ENCODE measurements at places on chromosomes 5 and 9.
A peak's percentile ranks its signal among the peaks of the same experiment; 100 is the strongest.

DNA sequence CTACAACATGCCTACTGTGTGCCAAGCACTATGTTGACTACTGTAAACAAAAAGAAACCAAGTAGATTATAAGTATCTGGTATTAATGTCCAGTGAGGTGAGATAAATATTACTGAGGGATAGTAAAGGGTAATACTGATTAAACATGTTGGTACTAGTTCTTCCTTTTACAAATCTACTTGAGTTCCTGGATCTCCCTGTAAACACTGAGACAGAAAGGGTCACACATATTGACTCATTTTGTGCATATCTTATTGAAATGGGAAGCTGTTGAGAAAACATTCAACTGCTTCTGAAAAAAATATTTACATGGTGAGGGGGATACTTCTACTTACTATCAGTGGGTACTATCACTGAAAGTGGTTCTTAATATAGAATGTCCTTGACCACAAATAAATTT lies 24.3 kb downstream of the EFNA5 start:
- no peak for DNase-seq

DNA sequence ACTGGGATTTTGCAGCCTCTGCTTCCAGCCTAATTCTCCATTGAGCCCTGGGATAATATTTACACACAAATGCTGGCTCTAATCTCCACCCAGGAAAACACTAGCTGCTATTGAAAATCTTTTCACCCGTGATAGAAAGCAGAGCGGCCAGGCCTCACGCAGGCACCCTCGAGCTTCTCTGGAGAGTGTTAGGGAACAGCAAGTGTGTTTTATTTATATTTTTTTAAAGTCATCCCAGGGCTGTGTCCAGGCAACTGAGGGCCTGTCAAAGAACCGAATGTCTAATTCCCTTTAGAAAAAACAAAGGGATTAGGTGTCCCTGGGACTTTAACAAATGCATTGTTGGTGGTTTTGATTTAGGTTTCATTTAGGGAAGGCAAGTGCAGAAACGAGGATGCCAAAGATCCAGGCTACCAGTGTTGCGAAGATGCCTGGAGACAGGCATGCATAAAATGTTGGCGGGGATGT lies 51.2 kb upstream of the SPRY4 start:
- no peak for DNase-seq

- DNase-seq: no peak
These were observed 9.6 kb downstream of the TLE4 start for GRCh38 chr9:79581388-79581787.

DNA sequence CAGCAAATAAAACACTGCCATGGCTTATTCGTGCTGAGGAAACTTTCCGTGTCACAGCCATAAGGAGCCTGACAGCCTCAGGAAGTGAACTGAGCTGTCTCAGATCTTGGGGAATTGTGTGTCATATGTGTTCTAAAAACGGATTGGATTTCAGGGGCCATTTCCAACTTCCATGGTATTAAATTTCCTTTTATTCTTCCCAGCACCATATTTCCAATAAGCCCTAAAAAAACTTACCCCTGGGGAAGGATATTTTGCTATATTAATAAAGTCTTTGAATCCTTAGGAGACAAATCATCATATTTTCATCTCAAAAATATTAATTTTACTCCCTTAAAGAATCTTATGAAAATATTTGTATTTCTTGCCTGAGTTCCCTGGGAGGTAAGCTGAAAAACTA lies 93.9 kb downstream of the LHFPL2 start:
- DNase-seq: no peak

DNA sequence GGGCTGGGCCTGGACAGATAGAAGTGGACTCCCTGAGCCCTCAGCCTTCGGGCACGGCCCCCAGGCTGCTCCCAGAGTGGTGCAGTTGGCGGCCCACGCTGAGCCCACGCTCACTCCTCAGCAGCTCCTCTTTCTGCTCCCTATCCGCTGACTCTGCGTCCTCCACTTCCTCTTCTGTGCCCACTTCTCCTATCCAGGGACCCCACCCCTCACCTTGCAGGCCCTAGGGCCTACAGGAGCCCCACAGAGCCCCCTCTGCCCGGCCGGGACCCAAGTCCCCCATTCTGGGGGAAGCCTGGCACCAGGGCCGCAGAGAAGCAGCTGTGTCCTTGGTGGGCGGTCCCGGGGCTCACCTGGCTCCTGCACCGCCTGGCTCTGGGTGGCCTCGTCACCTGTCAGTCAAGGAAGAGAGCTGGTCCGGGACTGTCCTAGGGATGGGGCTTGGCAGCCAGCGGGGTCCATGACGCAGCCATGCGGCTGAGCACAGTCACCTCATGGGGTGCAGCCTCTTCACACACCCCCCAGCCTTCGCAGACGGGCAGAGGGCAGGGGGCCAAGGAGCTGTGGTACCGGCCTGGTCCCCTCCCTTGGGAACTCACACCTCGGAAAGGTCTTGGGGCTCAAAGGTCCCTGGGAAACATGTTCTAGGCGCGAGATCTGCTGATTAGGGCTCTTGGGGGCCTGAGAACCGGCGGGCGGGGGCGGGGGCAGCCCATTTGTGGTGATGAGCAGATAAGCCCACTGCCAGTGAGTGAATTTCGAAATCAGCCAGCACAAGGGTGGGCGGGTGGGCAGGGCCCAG lies 5.4 kb upstream of the NRARP start:
- DNase-seq: no peak

- DNase-seq: peak; percentile 67
These were observed 1.8 kb downstream of the RALGDS start for GRCh38 chr9:133119103-133119845.

- DNase-seq: no peak
These were observed 70.8 kb downstream of the RAB24 start for GRCh38 chr5:177232761-177233160.

DNA sequence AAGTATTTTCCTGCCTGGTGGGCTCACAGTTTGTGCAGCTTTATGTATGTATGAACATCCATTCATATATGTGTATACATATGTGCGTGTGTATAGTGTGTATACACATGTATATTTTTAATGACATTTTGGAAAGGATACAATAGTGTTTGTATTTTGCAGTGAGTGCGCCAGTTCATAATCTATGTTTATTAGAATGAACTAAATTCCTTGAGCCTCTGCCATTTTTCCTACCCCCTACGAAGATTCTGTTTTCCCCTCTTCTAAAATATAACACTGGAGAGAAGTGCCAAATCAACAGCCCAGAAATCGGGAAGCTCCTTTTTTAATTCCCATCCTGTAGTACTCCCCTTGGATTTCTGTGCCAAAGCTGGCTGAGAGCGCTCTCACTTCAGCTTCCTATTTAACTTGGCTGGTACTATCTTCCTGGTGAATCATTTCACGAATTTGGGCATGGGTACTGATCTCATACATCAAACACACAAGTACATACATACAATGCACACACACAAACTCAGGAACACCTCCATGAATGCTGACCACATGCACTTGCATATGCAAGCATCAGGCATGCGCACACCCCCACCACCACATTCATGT lies 578.4 kb upstream of the WWC1 start:
- DNase-seq: no peak

DNA sequence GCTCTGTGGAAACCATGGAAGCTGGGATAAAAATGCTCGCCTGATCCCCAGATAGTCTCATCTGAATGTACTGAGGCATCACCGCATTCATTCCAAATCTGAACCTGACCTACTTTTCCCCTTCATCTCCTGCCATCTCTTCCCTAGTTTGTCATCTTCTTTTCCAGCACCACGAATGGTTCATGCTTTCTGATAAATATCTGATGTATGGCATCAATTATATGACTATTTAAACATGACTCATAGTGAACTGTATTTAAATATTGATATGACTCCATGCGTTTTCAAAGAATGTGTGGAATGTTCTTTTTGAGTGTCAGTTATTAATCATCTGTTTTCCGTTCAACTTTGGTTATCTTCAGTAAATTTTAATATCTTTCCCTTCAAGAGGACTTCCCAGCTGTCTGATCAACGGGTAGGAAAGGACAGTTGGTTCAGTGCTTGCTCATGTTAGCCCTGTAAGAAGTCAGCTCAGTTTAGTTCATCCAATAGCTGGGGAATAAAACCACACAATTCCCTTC lies 21.1 kb downstream of the BASP1 start:
- DNase-seq: no peak

DNA sequence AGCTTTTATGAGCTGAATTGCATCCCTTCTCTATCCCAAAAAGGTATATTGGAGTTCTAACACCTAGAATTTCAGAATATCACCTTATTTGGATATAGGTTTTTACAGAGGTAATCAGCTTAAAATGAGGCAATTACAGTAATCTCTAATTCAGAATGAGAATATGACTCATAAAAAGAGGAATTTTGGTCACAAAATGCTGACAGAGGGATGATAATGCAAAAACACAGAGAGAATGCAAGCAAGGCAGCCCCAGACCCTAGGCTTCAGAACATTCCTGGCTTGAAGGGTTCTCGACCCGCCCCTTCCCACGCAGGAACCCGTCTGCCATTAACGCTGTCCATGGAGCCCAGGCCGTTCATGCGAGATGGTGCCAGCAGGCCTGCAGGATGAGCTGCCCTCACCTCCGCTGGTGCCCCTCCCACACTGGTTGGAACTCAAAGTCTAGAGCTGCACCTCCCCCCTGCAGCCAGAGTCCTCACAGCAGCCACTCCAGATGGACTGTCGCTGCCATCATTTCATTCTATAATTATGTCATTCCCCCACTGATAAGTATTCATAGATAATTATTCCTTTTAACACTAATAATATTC lies 1173.4 kb upstream of the ACO1 start:
- DNase-seq: peak; percentile 41

GRCh38 chr9:121200356-121200755 lies 1.3 kb downstream of the RAB14 start:
- DNase-seq: no peak

GRCh38 chr9:121055642-121056143 lies 5.6 kb upstream of the C5 start:
- no peak for DNase-seq

GRCh38 chr5:150612905-150613670 lies 27.4 kb upstream of the SYNPO start:
- DNase-seq: no peak

GRCh38 chr5:109997161-109997560 lies 307.4 kb downstream of the MAN2A1 start:
- DNase-seq: no peak

DNA sequence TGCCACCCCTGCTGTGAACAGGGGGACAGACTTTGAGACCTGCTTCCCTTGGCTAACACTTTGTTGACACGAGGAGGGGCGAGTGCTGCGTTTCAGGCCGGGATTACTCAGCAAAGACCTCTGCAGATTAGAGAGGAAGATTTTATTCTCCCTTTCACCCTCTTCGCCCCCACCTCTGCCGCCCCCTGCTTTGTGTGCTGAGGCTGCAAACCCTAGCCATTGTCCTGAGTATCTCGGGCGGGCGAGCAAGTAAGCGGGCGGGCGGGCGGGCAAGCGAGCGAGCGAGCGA lies 6.0 kb downstream of the ISL1 start:
- no peak for DNase-seq

DNA sequence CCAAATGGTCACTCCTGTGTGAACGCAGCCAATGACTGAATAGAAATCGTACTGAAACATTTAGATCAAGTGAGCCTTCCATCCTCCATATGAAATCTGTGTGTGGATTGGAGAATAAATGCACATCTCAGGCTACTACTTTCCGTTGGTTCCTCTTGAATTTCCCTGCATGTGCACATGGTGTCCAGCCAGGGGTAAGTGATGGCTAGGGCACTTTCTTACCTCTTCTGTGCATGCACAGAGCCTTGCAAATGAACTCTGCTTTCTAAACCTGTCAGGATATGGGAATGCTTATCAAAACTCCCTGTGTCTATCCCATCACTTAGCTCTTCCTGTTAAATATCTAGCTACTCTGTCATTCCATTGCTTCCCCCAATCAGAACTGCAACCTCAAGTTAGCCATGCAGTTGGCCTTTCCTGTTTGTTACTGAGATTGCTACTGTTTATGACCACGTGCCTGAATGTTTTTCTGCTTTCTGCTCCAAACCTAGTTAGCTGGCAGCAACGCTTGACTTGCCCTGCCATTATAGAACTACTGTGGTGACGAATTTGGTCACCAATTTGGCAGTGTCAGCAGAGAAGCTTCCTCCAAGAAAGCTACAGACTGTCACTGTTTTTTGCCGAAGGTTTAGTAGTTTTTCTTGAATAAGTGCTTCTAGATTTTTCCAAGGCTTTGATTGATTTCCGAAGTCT lies 661.6 kb downstream of the LRRC70 start:
- no peak for DNase-seq

DNA sequence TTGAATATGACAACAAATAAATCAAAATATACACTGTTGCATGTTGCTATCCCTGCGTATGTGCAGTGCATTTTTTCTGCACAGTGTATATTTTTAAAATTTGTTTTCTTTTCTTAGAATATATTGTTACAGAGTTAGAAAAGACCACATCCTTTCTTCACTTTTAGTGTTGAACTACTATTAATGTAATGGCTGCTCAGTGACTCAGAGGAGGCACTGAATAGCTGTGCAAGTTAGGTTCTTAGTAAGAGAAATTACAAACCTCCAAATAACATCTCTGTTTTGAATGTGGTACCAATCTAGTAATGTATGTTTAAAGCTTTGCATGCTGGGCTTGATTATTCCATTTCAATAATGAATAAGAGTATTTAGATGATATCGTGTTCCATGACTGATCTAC lies 208.9 kb upstream of the PRR16 start:
- DNase-seq: no peak

DNA sequence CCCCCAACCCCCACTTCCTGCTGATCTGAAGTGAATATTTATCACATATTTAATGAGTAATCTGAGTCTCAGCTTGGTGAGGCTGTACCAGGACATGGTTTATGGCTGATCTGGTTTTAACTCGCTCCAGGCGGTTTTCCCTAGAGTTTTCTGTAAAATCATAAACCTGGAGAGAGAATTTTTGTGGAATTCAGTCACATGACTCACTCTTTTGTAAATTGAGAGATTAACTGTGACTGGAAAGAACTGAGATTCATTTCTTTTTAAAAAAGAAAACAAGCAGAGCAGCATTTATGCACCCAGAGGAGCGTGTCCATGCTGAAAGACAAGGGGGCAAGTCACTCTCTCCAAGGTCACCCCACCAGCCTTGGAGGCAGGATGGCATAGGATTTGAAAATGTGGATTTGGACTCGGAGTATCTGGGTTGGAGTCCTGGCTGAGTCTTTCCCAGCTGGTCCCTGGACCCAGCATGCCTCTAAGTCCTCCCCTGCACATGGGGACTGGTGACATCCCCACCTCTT lies 81.8 kb downstream of the ZNF618 start:
- DNase-seq: no peak

Data from DMS 273 treated with DMSO at 0.1 percent for 48 hours (cell line).